ENCODE measurements at places on chromosomes 7 and 10.

- no peak for DNase-seq
Measured at GRCh38 chr7:100891568-100892247, 2.2 kb upstream of the UFSP1 start.

DNA sequence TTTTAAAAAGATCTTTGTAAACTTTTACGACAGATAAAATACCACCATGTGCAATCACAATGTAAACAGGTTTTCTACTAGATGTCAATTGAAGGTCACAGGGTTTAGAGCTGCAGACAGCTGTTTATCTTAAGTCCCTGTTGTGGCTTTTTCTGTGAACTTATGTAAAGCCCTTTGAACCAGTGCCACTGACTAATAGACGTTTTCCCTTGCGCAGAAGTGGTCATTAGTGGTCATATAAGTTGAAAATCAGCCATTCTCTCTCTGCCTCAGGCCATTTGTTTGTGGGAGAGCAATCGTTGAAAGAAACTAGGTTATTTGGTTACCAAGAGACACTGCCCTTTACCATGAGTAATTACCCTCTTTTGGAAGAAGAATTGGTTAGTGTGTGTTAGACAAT is 23.9 kb downstream of the CACNB2 start:
- DNase-seq, result no peak

DNA sequence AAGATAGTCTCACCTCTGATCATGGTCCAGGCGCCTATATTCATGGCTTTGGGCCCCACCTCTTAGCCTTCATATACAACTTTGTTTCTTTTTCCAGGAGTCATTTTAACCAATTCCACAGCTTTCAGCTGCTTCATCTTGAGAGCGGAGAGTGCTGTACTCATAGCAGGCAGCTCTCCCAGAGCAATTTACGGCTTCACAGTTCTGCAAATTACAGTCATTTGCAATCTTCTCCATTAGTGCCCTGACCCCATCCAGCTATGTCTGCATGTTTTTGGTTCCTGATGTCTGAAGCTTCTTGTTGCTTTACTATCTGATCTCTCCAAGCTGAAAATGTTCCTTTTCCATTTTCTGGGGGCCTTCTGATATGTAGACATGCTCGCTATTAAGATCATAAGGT is 18.0 kb upstream of the MEST start:
- DNase-seq, result no peak

DNA sequence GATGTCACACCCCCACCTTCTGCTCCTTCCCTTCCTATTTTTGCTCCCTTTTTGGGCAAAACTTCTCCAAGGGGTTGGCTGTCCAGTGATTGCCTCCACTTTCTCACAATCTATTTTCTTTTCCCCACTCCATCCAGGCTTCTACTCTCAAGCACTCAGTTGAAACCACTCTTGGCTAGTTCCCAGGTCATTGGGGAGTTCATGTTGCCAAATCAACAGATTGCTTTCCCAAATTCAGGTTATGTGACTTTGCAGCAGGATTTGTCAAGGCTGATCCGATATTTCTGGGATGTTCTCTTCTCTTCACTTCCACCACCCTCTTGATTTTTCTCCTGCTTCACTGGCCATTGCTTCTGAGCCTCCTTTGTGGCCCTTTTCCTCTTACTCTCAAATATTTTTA is 258.7 kb upstream of the SLC26A5 start:
- DNase-seq, result no peak

Measured in DND-41 (cell line).